Endodermal cell (in vitro differentiated cells): ENCODE measurements at places on chromosomes 4 and X. TPM values are rescaled to one million over a fixed set of nuclear protein-coding genes. Genes with fewer than 3 reads are reported as not detected.
A peak's percentile ranks its signal among the peaks of the same experiment; 100 is the strongest.

COL25A1 gene
- total RNA-seq = 4.0 and 4.9 TPM in 2 replicates

SSX2B gene
- not detected in 2 replicates for total RNA-seq

DNA sequence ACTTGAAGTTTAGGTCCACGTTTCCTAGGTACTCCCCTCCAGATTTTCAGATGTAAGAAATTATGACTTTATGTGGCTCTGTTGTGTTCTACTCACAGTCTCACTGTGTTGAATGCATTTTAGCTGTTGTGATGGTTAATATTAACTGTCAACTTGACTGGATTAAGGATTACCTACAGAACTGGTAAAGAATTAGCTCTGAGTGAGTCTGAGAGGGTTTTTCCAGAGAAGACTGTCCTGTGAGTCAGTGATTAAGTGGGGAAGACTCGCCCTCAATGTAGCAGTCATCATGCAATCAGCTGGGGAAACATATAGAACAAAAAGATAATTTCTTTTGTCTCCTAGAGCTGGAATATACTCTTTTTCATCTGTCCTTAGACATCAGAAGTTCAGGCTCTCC is 493.4 kb downstream of the ACTRT1 start:
- no peak for DNase-seq

- no peak for DNase-seq
Observed at GRCh38 chr4:16231570-16232245, 5.4 kb upstream of the TAPT1 start.

CSAG1 gene
- total RNA-seq = not detected in 3 replicates

MAMLD1 gene
- total RNA-seq = 0.45 and 0.68 TPM in 2 replicates

DNA sequence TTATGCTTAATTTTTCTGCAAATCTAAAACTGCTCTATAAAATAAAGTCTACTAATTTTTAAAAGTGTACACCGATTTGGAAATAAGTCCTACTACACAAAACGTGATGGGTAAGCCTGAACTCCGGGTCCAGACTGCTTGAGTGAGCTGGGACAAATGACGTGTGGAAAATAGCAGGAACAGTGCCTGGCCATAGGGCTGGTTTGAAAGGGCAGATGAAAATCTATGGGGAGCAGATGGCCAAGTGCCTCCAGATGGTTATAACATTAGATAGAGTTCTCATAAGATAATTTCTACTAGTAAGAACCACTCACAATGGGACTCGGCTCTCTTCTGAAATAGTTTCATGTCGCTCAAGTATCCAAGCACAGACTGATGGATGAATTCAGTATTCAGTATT is 52.5 kb downstream of the F11 start:
- DNase-seq = no peak

DNA sequence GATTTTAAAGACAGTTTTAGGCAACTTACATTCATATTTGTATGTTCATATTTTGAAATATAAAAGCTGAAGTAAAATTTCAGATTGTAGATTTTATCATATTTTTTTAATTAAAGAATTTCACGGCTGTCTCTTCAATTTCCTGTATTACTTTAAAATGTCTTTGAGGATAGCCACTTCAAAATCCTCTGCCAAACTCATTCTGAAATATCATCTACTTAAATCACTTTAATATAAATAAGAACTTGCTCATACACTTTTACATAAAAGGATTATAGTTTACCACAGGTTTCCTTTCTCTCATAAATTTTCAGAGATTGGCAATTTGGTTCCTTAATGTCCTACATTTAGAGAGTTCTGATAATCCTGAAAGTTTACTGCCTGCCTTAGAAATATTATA is 478.2 kb downstream of the ADGRL3 start:
- no peak for DNase-seq

BEND2 gene
- not detected in 3 replicates for total RNA-seq

S100P gene
- total RNA-seq = not detected in 2 replicates

PLK4 gene
- total RNA-seq = 10.0 to 33.5 TPM (median 31.3 TPM) in 3 replicates

TBC1D19 gene
- 8.8 to 9.9 TPM (median 9.6 TPM) in 3 replicates for total RNA-seq

DNA sequence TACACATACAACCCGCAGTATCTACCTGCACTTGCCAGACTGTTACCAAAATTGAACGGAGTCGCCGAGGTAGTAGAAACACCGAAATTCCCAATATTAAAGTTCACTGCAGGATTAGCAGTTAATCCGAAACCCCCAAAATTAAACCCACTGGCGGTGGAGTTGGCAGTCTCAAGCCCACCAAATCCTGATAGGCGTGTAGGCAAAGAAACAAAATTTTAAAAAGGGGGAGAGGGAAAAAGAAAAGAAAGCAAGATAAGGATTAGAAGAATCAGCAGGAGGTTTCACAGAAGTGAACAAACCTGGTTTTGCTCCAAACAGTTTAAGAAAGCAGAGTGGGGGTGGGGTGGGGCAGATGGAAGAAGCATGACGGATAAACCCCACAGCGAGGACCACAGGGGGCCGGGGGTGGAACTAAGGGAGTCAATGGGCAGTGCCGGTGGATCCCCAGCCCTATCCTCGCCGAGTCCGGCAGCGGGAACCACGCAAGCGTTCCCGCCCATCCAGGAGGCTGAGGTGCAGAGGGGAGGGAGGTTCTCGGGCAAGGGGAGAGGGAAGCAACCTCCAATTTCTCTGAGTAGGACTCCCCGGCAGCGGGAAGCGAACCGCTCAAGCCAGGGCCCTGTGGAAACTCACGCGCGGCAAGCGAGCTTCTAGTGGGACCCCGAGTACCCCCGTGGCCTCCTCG is 599 bp downstream of the NUP54 start:
- DNase-seq = peak; percentile 99

NSUN7 gene
- total RNA-seq = 15.5 and 17.9 TPM in 2 replicates

CDX4 gene
- 0.18 and 0.45 TPM in 2 replicates for total RNA-seq

GRCh38 chrX:103817502-103817901 is 14.6 kb downstream of the RAB9B start:
- DNase-seq = no peak

DNA sequence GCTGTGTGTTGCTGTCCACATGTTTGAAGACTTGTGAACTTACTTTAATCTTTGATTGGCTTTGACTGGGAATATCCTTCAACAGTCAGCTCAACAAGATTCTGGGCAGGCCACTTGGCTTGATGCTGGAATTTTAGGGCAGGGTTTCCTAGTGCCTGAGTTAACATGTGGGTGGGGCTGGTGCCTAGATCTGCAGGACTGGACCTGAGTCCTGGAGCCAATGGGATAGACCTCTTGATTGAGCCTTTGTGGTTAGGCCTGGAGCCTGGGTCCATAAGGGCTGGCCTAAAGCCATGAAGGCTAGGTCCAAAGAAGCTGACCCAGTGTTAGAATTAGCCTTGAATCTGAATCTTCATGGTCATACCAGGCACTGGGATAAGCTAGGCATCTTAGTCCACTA is 757.1 kb upstream of the ADGRL3 start:
- DNase-seq = no peak

- DNase-seq = no peak
Observed at GRCh38 chr4:2136726-2137125, 77.6 kb downstream of the NAT8L start.

C4orf36 gene
- 1.2 to 3.7 TPM (median 1.7 TPM) in 3 replicates for total RNA-seq

JADE3 gene
- 23.3 to 33.1 TPM (median 26.4 TPM) in 3 replicates for total RNA-seq

- no peak for DNase-seq
Observed at GRCh38 chr4:89708903-89709421, 128.0 kb downstream of the SNCA start.

- no peak for DNase-seq
Observed at GRCh38 chr4:22414833-22415232, 101.0 kb downstream of the ADGRA3 start.

HPGD gene
- 27.7 and 33.6 TPM in 2 replicates for total RNA-seq

DNA sequence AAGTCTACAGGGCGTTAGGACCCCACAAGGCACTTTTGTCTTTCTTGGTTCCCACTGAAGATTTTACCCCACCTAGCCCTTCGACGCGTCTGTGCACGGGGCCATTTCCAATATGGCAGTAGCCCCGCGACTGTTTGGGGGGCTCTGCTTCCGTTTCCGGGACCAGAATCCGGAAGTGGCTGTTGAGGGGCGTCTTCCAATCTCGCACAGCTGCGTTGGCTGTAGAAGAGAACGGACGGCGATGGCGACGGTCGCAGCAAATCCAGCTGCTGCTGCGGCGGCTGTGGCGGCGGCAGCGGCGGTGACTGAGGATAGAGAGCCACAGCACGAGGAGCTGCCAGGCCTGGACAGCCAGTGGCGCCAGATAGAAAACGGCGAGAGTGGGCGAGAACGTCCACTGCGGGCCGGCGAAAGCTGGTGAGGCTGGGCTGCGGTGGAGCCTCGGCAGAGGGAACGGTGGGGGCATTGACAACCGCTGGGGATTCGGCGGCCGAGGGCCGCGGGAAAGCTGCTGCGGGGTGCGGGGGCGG is at the start of gene USP11:
TSS of gene USP11 (plus strand) at position 207 of the 530 bp plus-strand sequence. CDS start at position 242, 35 bp downstream.
- peak; percentile 87 for DNase-seq

- no peak for DNase-seq
Observed at GRCh38 chrX:112913807-112914206, 73.2 kb upstream of the AMOT start.

GRCh38 chr4:140061194-140061593 is 92.8 kb downstream of the MAML3 start:
- DNase-seq = no peak

- no peak for DNase-seq
Observed at GRCh38 chr4:8009710-8010511, 70.2 kb upstream of the AFAP1 start.

DNA sequence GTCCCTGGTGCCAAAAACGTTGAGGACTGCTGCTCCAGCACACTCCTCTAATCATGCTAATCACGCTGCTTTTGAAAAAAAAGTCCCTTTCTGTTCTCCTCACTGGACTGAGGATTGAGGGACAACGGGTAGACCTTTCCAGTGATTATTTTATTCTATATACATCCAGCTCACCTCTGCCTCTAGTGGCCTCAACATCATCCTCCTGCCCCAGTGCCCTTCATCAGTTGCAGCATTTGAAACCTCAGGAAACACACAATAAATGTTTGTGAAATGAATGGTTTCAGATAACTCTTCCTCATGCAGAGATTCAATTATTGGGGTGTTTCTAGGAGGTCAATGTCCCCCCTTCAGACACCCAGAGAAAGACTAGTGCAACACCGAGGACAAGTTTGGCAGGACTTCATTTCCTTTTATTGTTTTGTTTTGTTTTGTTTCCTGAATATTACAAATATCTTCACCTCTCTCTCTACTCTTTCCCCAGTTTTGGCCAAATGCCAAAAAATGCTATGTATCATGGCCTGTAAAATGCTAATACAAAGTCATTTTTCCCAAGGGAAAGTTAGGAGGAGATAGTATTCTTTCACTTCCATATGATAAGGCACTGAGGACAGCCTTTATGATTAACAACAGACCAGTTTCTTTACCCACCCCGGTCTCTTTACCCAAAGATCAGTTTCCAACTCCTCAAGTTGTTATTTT is 460.1 kb upstream of the SLIT2 start:
- DNase-seq = no peak

GRCh38 chr4:160019936-160020335 is 917.1 kb downstream of the RAPGEF2 start:
- no peak for DNase-seq

DNA sequence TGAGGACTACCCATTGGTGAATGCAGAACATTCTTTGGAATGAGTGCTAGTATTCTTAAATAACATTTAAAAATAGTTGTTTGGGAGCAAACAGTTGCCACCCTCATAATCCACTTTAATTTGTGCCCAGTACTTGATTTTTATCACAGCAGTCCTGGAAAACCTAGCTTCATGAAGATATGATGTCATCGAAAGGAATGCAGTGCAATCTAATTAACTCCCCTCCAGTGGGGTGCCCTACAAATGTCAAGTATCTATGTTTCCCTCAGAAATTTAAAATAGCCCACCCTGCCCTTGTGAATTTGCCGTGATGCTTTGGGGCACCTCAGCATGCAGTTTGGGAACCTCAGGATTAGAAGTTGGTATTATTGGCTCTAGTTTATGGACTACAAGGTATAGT is 5.4 kb downstream of the RAB9A start:
- no peak for DNase-seq

- peak; percentile 88 for DNase-seq
Observed at GRCh38 chr4:10115797-10116568, 616 bp downstream of the WDR1 start.

EXOSC9 gene
- 47.9 and 49.1 TPM in 2 replicates for total RNA-seq

NAP1L2 gene
- total RNA-seq = 6.9 and 8.4 TPM in 2 replicates

REELD1 gene
- 0.13 TPM in 1 of 2 replicates, not detected in the other for total RNA-seq

DNA sequence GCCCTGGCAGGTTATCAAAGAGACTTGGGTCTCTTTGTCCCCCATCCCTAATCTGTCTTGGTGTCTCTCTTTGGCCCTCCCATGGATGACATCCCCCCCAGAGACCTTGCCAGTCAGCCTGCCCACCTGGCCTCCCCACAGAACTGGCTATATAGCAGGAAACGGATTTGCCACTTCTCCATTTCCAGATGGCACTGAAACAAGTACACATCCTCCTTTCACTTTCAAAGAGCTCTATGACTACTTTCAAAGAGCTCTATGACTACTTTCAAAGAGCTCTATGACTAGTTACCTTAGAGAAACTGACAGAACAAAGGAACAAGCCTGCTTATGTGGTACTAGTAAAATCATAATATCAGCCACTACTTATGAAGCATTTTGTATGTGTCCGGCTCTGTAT is 175.3 kb downstream of the MAML3 start:
- no peak for DNase-seq

DNA sequence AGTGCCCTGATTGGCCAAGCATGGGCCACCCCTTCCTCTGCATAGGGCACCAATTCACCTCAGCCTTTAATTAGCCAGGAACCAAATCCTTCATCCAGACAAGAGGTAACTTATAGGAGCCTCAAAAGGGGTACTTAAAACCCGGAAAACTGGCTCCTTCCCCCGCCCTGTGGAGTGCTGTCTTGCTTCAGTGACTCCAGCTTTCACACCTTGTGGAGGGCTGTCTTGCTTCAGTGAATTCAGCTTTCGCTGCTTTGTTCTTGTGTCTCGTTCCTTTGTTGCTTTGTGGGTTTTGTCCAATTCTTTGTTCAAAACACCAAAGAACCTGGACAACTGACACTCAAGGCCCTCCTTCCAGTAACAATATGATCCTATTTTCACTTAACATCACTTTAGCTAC is 82.2 kb upstream of the FRG1 start:
- no peak for DNase-seq

DNA sequence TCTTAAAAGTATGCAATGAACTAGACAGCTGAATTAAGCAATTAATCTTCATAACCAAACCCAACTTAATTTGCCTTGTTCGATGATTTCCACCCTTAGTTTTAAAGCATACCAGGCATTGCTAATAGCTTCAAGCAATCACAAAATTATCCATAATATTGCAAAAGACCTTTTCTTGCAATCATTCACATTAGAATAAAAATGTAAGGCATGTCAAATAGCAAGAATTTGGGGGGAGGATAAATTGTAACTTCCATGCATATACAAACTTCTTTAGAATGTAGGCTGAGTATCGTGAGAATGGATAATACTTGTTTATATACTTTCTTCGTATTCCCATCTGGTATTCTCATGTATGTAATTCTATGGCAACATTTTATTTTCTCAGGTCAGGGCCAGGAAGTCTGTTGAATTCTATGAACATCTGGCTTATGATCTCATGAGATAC is 28.7 kb upstream of the BMP2K start:
- no peak for DNase-seq
